ENCODE measurements at places on chromosomes 16 and 17.
A peak's percentile ranks its signal among the peaks of the same experiment; 100 is the strongest.

DNA sequence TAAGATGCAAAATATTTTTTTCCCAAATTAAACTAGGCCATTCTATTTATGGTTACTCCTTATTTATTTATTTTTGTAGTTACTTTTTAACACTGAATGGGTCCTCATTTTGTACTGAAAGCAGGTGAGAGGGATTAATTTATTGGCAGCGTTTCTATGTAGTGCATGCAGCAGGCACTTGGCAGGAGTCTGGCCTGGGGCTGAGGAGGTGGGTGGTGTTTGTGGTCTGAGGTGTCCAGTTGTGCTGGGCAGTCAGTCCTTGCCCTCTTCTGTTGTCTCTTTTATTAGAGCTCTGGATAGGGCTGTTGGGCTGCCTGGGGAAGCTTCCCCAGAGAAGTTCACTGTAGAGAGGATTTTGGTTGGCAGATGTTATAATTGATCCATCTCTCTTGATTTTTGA, 12.7 kb downstream of the SEC14L1 start:
- no peak for DNase-seq

DNA sequence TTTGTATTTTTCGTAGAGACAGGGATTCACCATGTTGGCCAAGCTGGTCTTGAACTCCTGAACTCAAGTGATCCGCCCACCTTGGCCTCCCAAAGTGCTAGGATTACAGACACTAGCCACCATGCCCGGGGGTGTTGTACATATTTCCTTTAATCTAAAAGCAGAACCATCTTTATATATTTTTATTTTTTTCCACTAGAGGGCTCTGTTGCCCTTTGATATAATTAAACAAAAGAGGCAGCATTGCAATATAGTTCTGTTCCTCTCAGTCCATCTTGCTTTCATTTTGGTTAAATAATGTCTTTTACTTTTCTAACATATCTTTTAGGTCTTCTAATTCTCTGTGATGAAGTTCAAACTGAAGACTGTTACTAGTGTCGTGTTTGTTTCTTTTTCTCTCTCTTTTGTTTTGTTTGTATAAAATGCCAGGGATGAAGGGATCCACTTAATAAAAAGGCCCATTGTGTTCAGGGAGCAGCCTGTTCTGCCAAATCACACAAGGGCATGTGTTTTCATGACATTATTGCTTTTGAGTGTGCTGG, 23.4 kb downstream of the WWOX start:
- DNase-seq, result peak; percentile 77

DNA sequence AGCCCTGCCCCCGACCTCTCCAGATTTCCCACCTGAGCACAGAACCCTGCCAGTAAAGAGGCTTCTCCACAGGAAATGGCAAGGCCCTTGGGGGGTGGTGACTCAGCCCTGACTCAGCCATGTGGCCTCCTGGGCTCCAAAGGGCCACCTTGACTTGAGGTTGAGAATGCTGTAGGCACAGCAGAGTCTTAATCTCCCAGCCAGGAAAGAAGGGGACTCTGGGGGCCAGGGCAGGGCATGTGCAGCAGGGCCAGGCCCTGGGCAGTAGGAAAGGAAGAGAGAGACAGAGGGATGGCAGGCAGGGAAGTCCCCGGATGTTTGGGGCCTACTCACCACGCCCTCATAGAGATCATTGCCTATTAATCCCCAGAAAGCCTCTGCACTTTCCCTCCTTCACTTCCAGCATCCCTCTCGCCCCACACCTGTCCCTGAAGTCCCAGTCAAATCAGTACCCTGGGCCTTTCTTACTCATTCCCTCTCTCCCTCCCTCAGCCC, 4.8 kb upstream of the ITGA3 start:
- peak; percentile 88 for DNase-seq

GRCh38 chr17:7523033-7523432, 25.8 kb upstream of the TNFSF12 start:
- DNase-seq, result peak; percentile 17

DNA sequence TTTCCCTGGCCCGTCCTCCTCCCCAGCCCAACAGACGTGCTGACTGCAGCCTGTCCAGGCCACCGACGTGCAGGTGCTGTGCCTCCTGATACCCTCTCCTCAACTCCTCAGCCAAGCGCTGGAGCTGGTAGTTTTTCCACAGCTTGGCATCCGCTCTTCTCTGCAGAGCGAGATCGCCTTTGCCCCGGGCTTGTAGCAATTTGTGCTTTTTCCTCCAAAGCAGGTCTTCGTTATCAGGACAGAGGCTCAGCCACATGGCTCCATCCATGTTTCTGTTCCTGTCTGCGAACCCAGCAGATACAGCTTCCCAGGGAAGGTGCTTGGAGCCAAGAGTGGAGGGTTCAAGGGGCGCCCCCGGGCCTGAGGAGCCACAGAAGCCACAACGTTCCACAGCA, 10.9 kb downstream of the CEP295NL start:
- no peak for DNase-seq

GRCh38 chr16:65497571-65497970, 375.7 kb upstream of the CDH11 start:
- DNase-seq, result peak; percentile 81

- peak; percentile 4 for DNase-seq
These were observed 86.6 kb downstream of the SNX11 start for GRCh38 chr17:48194097-48194550.

DNA sequence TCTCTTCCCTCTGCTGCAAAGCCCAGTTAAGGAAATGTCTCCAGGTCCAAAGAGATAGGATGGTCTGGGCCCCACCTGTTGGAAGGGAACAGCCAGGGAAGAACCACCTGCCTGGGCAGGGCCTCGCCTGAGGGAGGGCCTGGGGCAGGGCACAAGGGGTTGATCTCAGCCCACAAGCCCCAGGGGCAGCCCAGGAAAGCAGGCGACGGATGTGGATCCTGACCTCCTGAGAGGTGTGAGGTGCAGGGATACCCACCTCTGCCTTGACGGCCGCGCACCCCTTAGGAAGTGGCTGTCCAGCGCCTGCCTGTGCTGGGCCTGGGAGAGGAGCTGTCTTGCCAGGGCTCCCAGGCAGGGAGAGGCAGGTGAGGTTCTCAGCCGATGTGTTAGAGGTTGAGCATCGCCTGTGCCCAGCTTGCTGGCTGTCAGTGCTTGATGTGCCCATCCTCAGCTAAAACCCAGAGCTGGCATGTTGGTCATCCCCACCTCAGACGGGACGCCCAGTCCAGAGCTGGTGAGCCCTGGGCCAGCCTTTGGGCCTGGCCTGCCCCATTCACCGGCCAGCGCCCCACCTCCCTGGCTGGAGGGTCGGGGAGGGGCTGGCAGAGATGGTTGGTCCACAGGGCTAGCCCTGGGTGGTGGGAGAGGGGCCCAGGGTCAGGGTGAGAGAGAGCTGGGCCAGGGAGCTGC, 434 bp downstream of the CEMP1 start:
- no peak for DNase-seq

DNA sequence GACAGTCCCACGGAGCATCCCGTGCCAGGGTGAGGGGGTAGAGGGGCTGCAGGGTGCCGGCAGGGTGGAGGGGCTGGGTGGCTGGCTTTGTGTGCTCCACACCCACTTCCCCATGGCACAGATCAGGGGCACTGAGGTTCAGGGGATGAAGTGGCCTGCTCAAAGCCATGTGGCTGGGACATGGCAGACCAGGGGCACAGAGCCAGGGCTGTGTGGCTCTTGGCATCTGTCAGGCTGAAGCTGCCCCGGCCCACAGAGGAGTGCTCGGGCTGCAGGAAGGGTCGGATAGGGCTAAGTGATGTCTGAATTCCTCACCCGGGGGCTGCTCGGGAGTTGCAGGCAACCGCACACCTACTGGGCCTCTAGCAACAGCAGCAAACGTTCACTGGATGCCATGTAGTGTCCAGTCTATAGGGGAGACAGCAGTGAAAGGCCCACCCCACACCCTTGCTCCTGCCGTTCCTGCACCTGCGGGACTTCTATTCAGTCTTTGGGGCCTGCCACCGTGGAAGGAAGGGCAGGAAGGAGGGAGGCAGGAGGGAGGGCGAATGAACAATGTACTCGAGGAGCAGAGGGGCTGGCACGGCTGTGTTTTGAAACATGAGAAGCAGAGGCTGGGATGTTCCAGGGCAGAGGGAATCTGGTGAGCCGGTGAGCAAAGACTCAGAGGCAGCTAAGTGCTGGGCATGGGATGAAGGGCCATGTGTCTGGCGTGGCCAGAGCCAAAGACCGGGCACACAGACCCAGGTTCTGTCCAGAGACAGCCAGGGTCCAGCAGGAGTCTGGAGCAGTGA, 15.1 kb downstream of the SLC5A10 start:
- peak; percentile 38 for DNase-seq

DNA sequence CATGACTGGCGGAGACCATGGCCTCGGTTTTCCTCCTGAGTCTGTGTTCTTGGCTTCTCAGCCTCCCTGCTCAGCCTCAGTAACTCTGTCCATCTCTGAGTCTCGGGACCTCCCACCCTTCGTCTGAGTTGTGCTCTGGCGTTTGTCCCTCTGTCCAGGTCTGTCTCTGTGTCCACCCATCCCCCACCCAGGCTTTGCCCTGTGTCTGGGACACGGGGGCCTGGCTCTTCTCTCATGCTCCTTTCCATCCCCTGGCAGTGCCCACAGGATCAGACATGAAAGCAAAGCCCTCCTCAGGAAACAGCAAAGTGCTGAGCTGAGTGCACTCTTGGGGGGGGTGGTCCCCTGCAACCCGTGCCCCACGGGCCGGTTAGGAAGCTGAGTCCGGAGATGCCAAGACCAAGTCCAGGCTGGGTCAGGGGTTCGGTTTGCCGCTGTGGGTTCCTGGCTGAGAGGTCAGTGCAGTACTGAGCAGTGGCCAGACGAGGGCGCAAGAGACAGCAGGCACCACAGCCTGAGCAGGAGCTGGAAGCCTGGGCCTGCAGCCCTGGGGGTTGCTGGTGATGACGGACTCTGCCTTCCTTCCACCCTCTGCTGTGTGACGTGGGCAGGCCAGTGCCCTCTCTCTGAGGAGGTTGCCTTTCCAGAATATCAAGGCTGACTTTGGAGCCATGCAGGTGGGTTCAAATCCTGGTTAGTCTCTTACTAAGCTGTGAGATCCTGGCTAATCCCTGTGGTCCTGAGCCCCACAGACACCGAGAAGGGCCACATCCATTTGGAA, 2.5 kb downstream of the P2RX1 start:
- DNase-seq, result peak; percentile 68

DNA sequence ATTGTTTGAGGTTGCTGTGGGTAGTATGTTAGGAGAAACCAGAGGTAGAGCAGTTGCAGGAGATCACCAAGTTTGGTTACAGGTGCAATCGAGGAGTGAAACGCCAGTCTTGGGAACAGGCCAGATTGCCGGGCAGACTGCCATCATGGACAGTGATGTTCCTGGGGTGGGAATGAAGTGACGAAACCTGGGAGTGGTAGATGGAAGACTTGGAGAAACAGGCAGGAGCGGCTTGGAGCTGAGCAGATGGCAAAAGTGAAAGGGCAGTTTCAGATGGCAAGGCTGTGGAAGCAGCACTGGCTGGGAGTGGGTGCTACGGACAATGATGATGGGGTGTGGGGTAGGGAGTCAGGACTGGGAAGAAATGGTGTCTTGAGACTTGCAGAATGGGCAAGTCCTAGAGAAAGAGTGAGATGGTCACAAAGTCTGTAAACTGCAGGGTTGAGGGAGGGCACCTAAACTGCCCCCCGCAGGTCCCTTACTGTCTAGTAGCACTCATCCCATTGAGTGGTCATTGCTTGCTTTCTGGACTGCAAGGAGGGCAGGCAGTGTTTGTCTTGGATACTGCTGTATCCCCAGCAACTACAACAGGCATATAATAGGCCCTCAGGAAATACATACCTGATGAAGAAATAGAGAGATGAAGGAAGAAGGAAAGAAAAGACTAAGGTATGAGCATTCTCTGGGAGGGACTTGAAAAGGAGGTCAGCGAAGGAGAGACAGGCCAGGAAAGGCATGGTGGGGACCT, 29.5 kb upstream of the ULK2 start:
- DNase-seq, result no peak

- DNase-seq, result peak; percentile 92
These were observed 3.3 kb downstream of the CD2BP2 start for GRCh38 chr16:30351586-30352419.

DNA sequence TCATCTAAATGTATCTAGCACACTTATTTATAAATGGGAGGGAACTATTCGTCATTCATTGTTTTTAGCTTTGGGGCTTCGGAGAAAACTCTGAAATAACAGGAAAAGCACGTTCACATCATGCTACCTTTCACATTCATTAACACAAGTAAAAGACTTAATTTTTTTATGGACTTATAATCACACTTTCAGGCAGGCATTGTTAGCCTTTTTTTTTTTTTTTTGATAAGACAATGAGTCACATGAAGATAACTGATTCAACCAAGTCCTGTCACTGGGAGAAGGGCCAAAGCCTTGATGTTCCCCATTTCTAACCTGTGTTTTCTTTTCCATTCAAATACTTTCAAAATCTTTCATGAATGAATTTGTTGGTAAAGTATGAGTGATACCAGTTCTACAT, 631.3 kb upstream of the CA10 start:
- no peak for DNase-seq
